ENCODE measurements at places on chromosomes 5 and 9. TPM values are rescaled to one million over a fixed set of nuclear protein-coding genes. Genes with fewer than 3 reads are reported as not detected.

- no peak for DNase-seq
Measured at GRCh38 chr5:17400724-17401469, 97.1 kb upstream of the TAF11L2 start.

DNA sequence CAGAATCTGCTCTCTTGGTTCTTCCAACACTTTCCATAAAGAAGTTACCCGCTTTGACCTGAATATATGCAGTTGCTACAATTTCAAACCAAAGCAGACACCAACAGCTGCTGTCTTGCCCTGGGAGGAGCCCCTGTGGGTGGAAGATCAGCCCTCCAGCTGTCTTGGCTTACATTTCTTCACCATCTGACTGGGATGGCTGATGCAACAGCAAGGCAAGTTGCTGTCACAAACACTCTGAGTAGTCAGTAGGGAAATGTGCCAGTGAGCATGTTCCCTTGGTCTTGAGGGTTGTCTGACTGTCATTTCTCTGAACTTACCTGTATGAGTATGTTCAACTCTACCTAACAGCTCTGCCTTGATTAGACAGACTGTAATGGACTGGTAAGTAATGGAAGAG lies 152.9 kb downstream of the SGCD start:
- DNase-seq = no peak

GRCh38 chr5:171597946-171598640 lies 178.6 kb downstream of the FGF18 start:
- no peak for DNase-seq

PCDHA13 gene
- not detected for total RNA-seq

Data from right cardiac atrium (tissue), 5 donors.